Lung (tissue), 17 donors: ENCODE measurements at places on chromosomes 12 and 14. TPM values are rescaled to one million over a fixed set of nuclear protein-coding genes. Genes with fewer than 3 reads are reported as not detected.

The CYP46A1 gene
- 1.7 TPM for total RNA-seq

The MAGOHB gene
- 26.4 TPM for total RNA-seq

DNA sequence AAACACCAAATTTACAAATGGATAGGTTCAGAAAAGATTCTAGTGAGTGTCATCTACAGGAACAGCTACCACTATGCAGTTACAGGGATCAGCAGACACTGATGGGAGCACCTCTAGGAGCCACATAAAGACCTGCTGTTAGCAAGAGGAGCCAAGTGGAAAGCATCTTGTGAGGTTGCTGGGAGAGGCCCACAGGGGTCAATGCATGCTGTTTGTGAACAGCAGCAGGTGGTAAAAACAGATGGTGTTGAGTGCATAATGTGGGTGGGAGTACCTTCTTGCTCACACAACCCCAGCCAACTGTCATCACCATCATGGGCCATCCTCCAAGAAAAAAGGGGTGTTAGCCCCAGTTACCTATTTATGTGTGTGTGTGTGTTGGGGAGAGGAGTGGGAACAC is 215.2 kb upstream of the SSTR1 start:
- no peaks in the 10 kb centered on the region for H3K4me1 ChIP-seq
- DNase-seq: no peak
- no peaks in the 10 kb centered on the region for H3K27me3 ChIP-seq
- no peak overlapping the region for H3K4me3 ChIP-seq
- H3K36me3 ChIP-seq: no peaks in the 10 kb centered on the region
- H3K27ac ChIP-seq: no peak overlapping the region

DNA sequence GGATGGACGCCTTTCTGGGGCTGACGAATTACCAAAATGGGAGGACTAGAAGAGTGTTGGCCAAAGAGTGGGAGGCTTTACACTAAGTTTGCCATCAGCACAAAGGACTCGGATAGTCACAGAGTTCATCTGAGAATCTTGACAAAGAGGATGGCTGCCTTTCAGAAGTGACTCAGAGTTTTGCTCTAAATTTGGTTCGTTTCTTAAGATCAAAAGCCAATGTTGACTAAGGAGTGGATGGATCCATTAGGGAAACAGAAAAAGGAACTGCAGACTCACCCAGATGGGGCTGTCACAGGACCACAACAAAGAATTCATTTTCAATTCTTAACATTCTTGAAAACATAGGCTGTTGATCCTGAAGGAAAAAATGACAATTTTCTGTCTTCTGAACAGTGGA is 81.3 kb upstream of the DUSP6 start:
- H3K36me3 ChIP-seq: no peaks in the 10 kb centered on the region
- no peaks in the 10 kb centered on the region for H3K27me3 ChIP-seq
- DNase-seq: no peak
- H3K4me1 ChIP-seq: peaks cover 2% of the 10 kb centered on the region
- H3K27ac ChIP-seq: no peak overlapping the region

- no peaks in the 10 kb centered on the region for H3K27me3 ChIP-seq
- H3K27ac ChIP-seq: no peak overlapping the region
- no peak overlapping the region for H3K4me3 ChIP-seq
- H3K36me3 ChIP-seq: peaks cover 2% of the 10 kb centered on the region
- H3K4me1 ChIP-seq: peaks cover 22% of the 10 kb centered on the region
Observed at GRCh38 chr12:67271976-67272375, 2.8 kb downstream of the CAND1 start.

DNA sequence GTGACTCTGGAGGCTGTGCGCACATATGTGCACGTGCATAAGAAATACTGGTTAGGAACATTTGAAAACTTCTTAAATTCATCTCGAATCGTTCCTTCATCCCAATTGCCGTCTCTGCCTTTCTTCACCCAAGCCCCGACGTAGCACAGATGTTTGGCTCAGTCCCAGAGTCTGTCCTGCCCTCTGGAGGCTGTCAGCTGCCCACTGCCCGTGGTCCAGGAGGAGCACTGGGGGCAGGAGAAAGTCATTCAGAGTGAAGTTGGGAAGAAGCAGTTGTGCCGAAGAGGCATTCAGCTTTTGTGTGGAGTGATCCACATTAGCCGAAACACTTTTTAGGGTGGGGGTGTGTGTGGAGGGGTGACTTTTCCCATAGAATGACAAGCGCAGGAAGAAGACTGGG is 124.9 kb downstream of the TSPAN9 start:
- peaks cover 16% of the 10 kb centered on the region for H3K27me3 ChIP-seq
- no peaks in the 10 kb centered on the region for H3K36me3 ChIP-seq
- no peak overlapping the region for H3K4me3 ChIP-seq
- DNase-seq: no peak
- H3K27ac ChIP-seq: peak overlapping the region; percentile 92

DNA sequence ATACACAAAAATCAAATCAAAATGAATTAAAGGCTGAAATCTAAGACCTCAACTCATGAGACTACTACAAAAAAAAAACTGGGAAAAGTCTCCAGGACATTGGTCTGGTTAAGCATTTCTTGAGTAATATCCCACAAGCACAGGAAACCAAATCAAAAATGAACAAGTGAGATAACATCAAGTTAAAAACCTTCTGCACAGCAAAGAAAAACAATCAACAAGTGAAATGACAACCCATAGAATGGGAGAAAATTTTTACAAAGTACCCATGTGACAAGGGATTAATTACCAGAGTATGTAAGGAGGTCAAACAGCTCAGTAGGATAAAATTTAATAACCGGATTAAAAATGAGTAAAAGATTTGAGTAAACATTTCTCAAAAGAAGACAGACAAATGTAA is 338.7 kb downstream of the SLC16A7 start:
- DNase-seq: no peak
- no peaks in the 10 kb centered on the region for H3K36me3 ChIP-seq
- H3K27me3 ChIP-seq: no peaks in the 10 kb centered on the region

GRCh38 chr12:50620109-50620977 is 115.6 kb downstream of the DIP2B start:
- H3K36me3 ChIP-seq: no peaks in the 10 kb centered on the region
- peak overlapping the region; percentile 0 for H3K27ac ChIP-seq
- no peaks in the 10 kb centered on the region for H3K27me3 ChIP-seq
- no peak overlapping the region for H3K4me3 ChIP-seq
- H3K4me1 ChIP-seq: peaks cover 16% of the 10 kb centered on the region

DNA sequence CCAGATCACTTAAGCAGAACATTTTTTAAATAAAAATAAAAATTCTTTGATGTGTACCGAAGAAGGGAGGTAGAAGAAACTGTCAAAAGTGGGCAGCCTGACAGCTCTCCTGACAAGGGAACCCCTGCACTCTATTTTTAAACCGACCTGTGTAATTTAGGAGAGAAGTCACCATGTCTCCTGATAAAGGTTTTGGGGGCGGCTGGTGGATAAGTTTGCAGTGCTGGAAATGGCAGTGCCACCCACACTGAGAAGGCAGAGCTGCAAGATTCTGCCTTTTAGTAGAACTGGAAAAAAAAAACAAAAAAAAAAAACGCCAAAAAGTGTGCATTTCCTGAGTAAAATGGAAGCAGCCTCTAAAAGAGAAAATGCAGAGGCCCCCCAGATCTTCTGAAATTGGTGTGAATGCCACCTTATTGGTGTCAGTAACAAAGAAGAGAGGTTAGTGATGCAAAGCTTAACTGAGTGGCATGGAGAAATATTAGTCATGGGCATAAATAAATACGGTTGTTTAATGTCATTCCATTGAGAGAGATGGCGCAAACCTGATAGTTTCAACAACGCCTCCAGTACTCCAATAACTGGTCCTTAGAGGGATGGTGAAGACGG is 24.7 kb downstream of the DUSP6 start:
- H3K4me1 ChIP-seq: no peaks in the 10 kb centered on the region
- no peaks in the 10 kb centered on the region for H3K27me3 ChIP-seq
- H3K36me3 ChIP-seq: no peaks in the 10 kb centered on the region
- no peak for DNase-seq

GRCh38 chr12:2322554-2323120 is 269.9 kb downstream of the CACNA1C start:
- no peak overlapping the region for H3K27ac ChIP-seq
- no peak for DNase-seq
- H3K27me3 ChIP-seq: no peaks in the 10 kb centered on the region

DNA sequence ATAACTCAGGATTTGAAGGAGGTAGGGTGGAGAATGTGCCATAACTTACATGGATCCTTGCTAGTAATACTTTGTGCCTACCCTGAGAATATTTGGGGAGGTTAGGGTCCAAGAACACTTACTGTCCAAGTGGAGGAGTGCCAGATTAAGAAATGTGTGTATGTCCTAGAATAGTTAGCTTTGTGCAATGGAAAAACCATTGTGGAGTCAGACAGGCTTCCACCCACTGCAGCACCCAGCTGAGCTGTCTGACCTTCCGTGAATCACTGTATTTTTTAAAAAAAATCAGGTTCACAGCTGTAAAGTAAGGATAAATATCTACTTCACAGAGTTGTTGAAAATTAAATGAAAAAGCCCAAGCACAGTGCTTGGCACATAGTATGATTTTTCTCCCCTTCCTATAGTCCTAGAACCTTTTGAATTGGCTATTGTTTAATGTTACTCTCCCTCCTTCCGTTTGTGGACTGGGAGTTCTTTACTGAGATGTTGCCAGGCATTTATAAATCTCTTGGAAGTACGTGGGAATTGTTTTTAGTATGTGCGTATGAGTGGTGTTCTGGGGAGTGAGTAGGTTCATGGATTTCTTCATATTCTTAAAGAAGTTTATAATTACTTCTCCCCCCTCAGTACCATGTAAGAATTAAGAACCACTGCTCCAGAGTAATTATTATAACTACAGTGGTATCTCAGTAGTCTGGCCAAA is 9.2 kb downstream of the RAB21 start:
- peak overlapping the region; percentile 41 for H3K27ac ChIP-seq
- no peaks in the 10 kb centered on the region for H3K4me1 ChIP-seq
- no peak overlapping the region for H3K4me3 ChIP-seq
- H3K36me3 ChIP-seq: peaks cover 6% of the 10 kb centered on the region

GRCh38 chr12:102885043-102885932 is 31.8 kb downstream of the PAH start:
- H3K27me3 ChIP-seq: no peaks in the 10 kb centered on the region
- H3K27ac ChIP-seq: no peak overlapping the region
- H3K4me1 ChIP-seq: no peaks in the 10 kb centered on the region
- no peak overlapping the region for H3K4me3 ChIP-seq
- DNase-seq: no peak

GRCh38 chr12:132218915-132219314 is 74.7 kb downstream of the NOC4L start:
- no peaks in the 10 kb centered on the region for H3K36me3 ChIP-seq
- no peak overlapping the region for H3K27ac ChIP-seq
- no peak for DNase-seq
- peaks cover 4% of the 10 kb centered on the region for H3K4me1 ChIP-seq
- no peaks in the 10 kb centered on the region for H3K27me3 ChIP-seq

DNA sequence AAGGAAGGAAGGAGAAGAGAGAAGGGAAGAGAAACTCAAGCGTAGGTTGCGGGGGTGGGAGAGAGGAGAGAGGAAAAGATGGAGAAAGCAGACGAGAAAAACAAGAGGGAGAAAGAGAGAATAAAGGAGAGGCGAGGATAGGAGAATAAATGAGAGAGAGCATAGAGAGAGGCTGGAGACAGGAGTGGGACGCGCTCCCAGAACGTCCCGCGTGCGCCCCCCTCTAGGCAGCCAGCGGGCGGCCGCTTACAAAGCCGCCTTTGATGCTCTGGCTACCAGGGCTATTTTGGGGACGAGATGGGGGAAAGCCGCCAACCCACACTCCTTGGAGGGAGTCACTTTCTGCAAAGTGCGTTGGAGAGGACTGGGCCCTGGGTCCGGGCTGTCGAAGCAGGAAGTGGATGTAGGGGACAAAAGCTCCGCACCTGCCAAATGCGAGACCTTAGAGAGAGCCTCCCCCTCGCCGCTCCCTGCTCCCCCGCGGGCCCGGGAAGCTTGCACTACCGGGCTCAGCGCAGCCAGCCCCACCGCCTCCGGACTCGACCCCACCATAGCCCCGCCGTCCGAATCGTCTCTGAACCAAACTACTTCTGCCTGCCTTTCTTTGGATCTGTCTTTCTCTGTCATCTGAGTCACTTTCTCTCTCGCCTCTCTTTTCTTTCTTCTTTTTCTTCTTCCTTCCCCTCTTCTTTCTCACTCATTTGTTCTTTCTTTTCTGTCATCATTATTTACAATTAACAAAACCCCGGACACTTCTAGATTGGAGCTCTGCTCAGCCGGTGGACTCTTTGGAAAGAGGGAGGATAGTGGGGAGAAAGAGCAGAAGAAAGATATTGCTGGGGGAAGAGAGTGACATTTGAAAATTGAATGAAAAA is 8.0 kb downstream of the ASCL1 start:
- no peak overlapping the region for H3K4me3 ChIP-seq
- no peaks in the 10 kb centered on the region for H3K36me3 ChIP-seq
- DNase-seq: no peak
- no peaks in the 10 kb centered on the region for H3K4me1 ChIP-seq
- H3K27me3 ChIP-seq: peaks cover 85% of the 10 kb centered on the region

DNA sequence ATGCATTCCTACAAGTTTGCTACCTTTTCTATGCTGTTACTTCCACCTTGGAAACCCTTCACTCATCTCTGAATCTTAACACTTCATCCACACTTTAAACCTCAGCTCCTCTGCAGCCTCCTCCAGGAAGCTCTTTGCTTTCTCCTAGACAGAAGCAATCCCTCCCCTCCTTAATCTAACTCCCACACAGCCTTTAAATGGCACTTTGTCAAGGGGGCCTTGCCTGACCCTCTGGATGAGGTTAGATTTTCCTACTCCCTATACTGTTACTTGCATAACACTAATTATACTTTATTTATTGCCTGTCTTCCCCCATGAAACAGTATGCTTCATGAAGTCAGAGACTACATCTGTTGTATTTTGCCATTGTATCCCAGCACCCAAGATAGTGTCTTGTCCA is 394.6 kb downstream of the MED13L start:
- no peaks in the 10 kb centered on the region for H3K27me3 ChIP-seq
- no peak overlapping the region for H3K4me3 ChIP-seq
- no peak for DNase-seq
- no peak overlapping the region for H3K27ac ChIP-seq
- no peaks in the 10 kb centered on the region for H3K4me1 ChIP-seq

- no peak for DNase-seq
- H3K4me3 ChIP-seq: no peak overlapping the region
- no peaks in the 10 kb centered on the region for H3K36me3 ChIP-seq
Observed at GRCh38 chr12:91511795-91512420, 329.3 kb upstream of the DCN start.

DNA sequence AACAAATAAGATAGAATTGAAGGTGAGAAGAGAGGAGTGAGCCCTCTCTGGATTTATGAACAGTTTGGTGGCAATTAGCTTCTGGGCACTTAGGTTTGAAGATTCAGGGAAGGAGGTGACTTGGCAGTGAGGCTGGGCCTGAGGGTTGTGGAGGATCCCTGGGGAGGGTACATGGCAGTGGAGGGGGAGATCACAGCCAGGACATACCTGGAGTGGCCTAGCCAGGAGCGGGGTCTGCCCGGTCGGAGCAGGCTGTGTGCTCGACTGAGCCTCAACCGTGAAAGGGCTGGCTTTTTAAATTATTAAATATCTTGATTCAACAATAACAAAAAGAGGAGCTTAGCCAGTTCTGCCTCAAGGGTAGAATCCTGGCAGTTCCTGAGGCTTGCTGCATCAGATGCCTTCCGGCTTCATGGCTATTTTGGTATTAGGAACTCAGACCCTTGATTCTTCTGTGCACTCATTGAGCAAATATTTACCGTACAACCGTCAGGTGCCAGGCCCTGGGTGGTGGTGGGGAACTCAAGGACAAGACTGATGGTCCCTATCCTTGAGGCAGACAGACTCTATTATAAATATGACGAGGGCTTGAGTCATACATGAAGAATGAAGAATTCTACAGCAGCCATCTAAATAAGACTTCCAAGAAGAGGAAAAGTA is 73.4 kb downstream of the SPTB start:
- no peaks in the 10 kb centered on the region for H3K36me3 ChIP-seq
- peaks cover 10% of the 10 kb centered on the region for H3K4me1 ChIP-seq
- H3K27me3 ChIP-seq: no peaks in the 10 kb centered on the region
- H3K4me3 ChIP-seq: no peak overlapping the region
- DNase-seq: no peak
- peak overlapping the region; percentile 68 for H3K27ac ChIP-seq
